ENCODE measurements at places on chromosomes 11 and 22.

DNA sequence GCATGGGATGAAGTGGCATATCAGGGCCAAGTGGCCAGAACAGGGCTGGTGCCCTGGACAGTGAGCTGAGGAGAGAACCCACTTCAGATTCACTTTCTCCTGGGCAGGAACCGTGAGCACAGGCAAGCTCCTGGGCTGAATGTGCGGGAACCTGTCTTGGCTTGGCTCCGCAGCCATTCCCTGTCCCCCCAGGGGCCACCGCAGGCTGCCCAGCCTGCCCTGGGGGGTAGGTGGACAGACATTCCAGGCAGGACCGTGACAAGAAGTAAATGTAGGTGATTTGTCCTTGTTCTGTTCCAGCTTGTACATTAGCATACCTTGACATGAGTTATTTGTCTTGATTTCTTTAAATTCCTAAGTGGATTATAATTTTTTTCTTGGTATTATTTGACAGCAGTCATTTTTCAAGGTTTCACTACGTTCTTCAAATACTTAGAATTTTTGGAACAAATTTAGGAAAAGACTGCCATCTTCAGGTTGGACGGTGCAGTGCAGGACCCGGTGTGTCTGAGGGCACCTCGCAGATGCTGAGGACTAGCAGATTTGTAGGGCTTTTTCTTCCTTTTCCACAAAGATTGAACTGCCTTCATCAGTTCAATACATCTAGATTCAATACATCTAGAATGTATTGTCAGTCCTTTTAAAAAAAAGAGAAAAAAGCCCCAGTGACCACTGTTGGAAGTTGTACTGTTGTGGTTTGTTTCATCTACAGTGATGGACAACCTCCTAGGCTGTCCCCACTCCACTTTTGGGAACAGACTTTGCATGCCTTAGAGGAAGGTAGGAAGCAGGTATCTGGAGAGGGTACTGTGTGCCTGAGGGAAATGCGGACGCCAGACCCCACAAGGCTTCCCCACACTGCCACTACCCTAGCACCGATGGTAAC, 115.1 kb upstream of the RASSF10 start:
- DNase-seq: peak; percentile 62

GRCh38 chr22:49739138-49739537, 88.5 kb downstream of the BRD1 start:
- DNase-seq: no peak

DNA sequence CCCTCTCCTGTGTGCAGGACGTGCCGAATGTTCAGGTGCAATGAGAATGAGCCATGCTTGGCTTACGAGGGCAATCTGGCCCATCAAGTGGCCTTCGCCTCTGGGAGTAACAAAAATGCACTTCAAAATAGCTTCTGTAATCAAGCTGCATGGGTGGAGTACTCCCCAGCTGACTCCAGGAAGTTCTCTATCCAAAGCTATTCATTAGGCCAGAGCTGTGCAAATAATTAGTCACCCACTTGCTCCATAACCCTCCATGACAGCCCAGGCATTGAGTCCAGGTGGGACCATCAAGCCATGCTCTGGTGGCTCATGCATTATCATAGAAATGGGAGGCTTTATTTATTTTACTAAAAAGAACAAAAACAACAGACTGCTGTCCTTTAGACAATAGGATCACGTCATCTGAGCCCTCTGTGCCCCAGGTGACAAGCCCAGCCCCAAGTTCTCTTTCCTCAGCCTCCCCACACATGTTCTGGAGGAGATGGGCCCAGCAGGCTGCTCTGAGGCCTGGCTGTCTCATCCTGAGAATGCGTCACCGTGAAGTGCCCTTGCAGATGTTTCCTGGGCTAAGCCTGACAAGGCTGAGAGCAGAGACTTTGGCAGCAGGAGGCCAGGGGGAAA, 244.7 kb downstream of the ETS1 start:
- DNase-seq: peak; percentile 100

GRCh38 chr22:44603767-44604166, 98.2 kb upstream of the PRR5 start:
- no peak for DNase-seq

GRCh38 chr11:78138694-78139421, 568 bp downstream of the ALG8 start:
- DNase-seq: peak; percentile 16

GRCh38 chr11:78323363-78323762, 94.3 kb downstream of the GAB2 start:
- DNase-seq: no peak

DNA sequence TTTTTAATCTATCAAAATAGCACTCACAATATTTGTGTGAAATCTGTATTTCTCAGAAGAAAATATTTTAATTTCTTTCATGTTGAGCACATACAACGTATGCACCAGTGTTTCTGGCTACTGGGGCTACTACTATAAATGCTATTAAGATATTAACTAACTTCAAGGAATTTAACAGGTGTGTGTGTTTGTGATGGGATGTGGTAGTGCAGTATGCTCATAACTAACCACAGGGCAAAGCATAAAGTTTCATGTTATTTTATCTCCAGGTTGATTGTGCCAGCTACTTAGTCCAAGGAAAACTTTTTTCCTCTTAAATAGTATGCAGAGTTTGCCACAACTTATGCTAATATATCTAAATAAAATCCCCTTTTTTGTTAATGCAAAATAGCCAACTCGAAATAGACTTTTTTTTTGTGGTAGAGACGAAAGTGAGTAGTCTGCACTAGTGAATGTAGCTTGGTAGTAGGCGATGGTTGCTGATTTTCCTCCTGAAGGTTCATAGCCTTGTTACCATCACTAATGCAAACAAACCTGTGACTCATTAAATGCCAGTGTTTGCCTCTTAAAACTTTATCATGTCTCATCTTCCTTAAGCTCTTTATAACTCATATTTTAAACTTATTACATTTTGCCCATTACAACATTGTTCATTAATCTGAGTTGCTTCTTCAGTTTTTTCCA, 565.5 kb upstream of the ANO3 start:
- DNase-seq: no peak

DNA sequence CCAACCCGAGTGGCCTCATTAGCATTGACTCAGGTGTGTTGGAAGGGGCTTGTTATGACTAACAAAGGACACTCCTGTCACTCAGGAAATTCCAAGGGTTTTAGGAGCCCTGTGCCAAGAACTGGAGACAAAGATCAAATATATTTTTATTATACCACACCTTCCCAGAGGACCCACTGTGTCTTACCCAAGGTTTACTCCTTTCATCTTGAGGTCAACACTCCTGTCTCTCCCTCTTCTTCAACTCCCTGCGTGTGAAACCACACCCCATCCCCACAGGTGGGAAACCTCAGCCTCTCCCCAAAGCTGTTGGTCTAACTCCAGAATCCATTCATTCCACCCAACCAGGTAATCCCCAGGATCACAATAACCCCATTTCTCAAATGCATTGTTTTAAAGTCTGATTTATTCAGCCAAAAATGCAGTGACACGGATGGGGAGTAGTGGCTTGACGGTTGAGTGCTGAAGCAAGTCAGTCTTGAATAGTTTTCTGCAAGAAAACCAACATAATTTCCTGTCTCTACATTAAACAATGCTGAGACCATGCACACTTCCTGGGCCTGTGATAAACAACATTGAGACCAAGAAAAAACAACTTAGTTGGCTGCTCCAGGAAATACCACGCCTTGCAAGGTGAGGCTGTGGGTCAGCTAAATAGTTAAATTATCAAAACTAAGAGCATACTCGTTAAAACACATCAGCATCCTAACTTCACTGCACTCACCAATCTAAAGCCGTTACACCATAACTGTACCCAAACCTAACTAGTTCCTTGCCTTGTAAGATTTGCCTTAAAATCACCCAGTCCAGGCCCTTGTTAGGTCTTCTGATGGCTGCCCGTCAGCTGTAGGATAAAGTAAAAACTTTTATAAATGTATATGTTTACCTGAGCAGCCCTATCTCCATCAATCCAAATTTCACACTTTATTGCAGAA, 38.5 kb upstream of the SPON1 start:
- peak; percentile 68 for DNase-seq

DNA sequence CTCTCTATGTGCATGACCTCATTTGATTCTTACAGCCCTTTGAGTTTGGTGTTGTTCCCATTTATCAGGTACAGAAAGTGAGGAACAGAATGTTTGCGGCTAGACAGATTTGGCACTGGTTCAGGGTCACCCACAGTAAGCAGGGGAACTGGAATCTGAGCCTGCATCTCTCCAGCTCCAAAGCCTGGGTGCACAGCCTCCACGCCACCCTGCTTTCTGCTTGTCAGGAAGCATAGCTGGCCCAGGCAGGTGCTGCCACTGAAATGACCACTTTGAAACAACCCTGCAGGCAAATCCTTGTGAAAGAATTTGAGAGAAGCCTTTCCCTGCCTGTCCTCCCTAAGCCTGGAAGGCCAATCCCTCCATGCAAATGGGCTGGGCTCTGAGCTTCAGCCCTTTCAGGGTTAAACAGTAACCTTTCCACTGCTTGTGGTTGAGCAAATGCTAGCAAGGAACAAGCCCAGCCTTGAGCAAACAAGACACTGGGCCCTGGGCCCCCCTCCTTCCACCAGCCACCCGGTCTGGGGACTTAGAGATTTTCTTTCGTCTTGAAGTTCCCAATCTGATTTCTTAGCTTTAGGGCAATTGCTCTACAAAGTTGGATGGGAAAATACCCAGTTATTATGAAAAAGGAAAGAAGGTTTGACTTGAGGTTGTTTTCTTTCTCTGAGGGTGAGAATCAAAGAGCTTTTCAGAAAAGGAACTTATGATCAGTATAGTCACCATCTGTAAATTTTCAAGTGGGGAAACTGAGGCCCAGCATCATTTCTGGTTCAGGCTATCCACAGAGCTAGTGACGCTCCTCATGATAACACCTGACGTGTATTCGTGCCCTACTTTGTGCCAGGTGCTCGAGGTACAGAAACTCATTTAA, 19.4 kb downstream of the EHF start:
- DNase-seq: no peak

- no peak for DNase-seq
Observed at GRCh38 chr11:105840391-105840790, 181.6 kb downstream of the MSANTD4 start.

- DNase-seq: no peak
Observed at GRCh38 chr11:76626921-76627401, 43.6 kb downstream of the LRRC32 start.

GRCh38 chr11:96161307-96162089, 181.5 kb downstream of the MAML2 start:
- DNase-seq: no peak

Data from kidney capillary endothelial cell (primary cell).